ENCODE measurements at places on chromosomes 12 and 14.

DNA sequence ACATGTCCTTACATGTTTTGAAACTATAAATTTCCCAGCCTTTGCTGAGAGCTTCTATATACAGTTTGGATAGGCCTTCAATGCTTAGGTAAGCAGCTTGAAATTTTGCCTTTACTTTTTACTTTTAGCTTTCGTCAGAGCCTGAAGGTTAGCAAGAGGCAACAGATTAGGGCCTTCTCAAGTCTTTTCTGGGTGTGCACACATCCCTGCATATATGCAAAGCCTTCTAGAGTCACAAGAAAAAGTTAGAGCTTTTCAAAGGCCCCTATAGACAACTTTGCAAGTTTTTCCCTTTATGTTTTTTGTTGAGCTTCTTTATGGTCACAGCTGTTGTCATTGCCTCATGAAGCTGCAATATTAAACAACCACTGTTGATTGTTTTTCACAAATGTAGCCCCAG is 778.4 kb downstream of the GALC start:
- DNase-seq, result no peak

DNA sequence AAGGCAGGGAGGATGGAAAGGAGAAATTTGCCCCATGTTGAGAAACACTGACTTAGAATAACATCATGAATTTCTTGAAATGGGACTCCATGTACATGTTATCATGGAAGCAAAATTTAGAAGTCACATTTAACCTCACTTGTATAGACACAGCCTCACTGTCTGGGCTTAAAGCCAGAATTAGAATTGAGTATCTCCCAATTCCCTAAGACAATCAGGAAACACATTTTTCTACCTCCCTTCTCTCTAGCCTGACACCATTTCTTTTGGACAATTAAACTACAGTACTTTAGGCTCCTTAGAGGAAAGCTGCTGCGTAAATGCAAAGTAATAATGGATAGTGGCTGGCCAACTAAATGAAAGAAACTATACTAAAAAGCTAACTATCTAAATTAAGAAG is 795.5 kb downstream of the C12orf50 start:
- no peak for DNase-seq

DNA sequence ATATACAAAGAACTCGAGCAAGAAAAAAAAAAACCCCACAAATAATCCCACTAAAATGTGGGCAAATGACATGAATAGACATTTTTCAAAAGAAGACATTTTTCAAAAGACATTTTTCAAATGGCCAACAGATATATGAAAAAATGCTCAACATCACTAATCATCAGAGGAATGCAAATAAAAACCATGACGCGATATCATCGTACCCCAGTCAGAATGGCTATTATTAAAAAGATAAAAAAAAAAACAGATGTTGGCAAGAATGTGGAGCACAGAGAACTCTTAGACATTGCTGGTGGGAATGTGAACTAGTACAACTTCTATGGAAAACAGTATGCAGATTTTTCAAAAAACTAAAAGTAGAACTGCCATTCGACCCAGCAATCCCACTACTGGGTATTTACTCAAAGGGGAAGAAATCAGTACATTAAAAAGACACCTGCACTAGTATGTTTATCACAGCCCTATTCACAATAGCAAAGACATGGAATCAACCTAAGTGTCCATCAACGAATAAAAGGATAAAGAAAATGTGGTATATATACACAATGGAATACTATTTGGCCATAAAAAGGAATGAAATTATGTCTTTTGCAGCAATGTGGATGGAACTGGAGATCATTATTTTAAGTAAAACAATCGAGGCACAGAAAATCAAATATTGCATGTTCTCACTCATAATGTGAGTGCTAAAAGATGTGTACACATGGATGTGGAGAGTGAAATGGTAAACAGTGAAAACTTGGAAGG is 16.3 kb downstream of the ZBTB39 start:
- no peak for DNase-seq

DNA sequence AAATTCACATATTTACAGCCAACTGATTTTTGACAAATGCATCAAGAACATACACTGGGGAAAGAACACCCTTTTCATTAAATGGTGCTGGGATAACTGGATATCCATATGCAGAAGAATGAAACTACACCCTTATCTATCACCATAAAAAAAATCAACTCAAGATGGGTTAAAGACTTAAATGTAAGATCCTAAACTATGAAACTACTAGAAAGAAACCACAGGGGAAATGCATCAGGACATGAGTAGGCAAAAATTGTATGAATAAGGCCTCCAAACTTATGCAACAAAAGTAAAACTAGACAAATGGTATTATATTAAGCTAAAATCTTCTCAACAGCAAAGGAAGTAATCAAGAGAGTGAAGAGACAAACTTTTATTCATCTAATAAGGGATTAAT is 242.6 kb downstream of the CPNE8 start:
- no peak for DNase-seq

DNA sequence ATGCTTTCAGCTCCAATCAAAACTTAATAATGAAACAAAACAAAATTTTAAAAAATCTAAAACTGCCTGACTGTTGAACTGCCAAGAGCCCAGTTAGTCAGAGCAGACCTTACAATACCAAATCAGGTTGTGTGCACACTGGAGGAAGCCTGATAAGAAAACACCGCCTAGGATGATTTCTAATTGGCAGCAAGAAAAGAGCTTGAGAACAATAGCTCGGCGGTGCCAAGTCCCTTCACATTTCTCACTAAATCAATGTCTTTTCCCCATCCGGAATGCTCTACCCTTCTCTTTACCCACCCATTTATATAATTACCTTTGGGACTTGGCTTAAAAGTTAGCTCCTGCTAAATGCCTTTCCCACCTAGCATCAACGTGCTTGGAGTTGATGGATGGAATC is 256.7 kb downstream of the C12orf75 start:
- DNase-seq, result no peak

DNA sequence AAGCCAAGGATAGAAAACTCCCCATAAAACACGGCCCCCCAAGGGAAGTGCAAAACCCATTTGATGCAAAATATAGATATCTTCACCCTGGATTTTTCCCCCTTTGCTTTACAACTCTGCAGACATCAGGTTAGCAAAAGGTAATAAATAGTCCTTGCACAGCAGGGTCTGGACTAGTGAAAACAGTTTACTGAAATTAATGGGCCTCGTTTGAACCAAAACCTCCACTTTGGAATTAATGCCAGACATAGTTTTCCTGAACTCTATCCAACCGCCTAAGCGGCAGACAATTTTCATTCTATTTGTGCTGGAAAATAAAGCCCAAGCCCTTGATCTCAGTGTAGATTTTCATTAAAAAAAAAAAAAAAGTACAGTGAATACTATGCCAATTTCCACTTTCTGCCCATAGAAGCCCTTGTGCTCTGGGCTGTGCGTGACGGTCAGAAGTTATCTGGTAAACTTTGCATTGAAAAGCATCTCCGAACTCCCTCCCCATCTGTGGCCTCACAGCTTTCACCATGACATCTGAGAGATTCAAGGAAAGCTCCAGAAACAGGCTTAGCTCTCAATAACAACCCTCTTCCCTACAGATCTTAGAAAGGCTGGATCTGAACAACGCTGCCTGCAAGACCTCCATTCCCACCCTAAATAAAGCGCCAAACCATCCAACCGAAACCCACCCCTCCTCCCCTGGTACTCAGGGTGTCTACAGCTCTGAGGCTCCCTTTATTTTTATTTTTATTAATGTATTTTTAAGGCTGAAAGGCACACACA is 11.0 kb upstream of the IRF2BPL start:
- DNase-seq, result no peak

DNA sequence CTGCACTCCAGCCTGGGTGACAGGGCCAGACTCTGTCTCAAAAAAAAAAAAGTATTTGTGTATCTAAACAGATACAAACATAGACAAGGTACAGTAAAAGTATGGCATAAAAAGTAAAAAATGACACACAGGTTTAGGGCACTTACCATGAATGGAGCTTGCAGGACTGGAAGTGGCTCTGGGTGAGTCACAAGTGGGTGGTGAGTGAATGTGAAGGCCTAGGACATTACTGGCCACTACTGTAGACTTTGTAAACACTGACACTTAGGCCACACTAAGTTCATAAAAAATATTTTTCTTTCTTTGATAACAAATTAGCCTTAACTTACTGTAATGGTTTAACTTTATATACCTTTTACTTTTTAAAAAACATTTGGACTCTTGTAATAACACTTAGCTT is 38.0 kb upstream of the EIF5 start:
- DNase-seq, result no peak

GRCh38 chr12:49882851-49883464 is 20.7 kb downstream of the FAIM2 start:
- no peak for DNase-seq

DNA sequence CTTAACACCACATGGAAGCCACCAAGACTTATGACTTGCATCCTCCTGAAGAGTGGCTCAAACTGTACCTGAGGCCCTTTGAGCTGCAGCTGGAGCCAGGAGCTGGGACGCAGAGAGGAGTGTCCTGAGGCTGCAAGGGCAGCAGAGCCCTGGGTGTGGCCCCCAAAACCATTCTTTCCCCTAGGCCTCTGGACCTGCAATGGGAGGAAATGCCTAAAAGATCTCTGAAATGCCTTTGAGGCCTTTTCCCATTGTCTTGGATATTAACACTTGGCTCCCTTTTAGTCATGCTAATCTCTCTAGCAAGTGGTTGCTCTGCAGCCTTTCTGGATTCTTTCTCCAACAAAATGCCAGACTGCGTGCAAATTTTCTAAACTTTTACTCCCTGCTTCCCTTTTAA is 156.1 kb downstream of the SLC38A4 start:
- no peak for DNase-seq

DNA sequence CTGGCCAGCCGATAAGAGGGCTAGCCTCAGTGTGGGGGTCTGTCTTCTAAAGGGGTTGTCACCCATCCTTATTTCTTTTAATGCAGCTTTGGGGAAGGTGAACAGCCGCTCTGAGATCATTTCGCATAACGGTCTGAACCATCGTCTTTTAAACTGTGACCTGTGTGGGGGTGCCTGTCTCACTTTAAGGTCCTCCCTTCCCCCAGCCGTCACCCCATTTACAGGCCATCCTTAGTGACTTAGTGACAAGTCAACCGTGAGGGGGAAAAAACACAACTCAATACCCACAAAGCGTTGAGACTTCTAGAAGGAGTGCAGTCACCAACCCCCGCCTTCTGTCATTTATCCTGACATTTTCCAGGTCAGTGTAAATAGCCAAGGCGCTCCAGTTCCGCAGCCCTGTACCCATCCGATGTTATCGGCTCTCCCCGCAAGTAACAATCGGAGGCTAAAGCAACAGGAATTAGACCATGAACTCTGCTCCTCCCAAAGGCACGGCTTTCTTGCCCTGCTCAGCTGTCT is 505 bp upstream of the DENND5B start:
- no peak for DNase-seq

DNA sequence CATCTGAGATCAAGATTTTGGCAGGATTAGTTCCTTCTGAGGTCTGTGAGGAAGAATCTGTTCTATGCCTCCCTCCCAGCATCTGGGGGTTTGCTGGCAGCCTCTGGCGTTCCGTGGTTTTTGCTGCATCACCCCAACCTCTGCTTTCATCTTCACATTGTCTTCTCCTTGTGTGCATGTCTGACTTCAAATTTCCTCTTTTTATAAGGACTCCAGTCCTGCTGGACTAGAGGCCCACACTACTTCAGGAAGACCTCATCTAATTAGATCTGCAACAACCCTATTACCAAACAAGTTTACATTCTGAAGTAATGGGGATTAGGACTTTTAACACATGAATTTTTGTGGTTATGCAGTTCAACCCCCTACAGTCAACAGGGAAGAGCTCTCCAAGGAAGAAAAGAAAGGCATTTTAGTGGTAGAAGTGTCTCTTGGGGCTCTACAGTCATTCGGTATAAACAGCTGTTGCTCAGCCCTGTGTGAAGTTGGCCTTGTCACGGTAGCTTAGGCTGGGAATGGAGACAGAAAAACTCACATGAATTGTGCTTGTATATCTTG is 89.7 kb downstream of the CAND1 start:
- DNase-seq, result no peak

- DNase-seq, result no peak
These were observed 159.6 kb downstream of the BTG1 start for GRCh38 chr12:91986084-91986483.

GRCh38 chr12:113142173-113142885 is 6.8 kb upstream of the RASAL1 start:
- DNase-seq, result no peak

GRCh38 chr12:52004042-52004648 is 2.6 kb upstream of the TAMALIN start:
- DNase-seq, result no peak

- no peak for DNase-seq
These were observed 102.2 kb downstream of the TNFAIP2 start for GRCh38 chr14:103225476-103225875.

- DNase-seq, result no peak
These were observed 77.4 kb downstream of the TMTC1 start for GRCh38 chr12:29706311-29706710.

DNA sequence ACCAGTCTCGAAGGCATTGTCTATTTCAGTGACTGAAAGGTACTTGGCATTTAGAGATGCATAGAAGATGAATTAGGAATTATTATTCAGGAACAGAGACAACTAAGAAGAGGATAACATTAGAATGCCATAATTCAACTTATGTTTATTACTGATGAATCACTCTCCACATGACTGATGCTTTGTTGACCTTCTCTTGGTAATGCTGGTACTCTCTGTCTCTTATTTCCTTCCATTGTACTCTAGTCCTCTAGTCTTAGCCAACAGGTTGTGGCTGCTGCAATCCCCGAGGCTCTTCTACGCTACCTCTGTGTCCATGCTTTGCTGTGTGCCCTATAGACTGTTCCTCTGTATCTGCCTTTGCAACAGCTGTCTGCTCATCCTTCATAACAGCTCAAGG is 652.9 kb downstream of the NRXN3 start:
- DNase-seq, result no peak

DNA sequence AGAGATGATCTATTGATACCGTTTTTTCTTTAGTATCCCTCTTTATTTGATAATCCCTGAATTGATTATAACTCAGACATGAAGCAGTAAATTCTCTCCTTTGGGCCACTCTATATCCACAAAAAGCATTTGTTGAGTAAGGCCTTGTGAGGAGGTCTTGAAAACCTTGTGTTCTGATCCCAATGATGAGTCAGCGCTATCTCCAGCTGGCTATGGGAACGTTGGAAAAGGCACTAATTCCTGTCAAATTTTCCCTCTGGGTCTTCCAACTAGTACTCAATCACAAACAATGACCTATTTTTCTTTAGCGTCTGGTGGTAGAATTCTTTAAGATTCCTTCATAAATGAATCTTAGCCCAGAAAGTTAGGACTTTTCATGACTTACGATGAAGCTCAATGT is 168.4 kb upstream of the LRIG3 start:
- no peak for DNase-seq

DNA sequence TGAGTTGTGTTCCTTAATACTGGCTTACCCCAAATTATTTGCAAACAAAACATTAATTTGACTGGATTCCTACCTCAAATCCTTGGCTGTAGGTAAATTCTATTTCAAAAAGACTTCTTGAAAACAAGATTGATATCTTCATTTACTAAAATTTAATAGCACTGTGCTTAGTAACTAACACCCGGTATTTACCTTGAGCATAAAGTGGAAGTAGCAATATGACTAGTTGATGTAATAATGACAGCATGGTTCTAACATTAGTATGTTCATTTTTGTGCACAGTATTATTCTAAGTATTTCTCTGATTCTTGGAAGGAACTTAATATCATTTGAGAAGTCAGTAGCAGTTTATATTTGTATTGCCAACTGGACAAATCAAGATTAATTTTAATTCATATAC is 96.8 kb downstream of the PPHLN1 start:
- no peak for DNase-seq
